Globus pallidus (tissue), 1 donor: ENCODE measurements at places on chromosomes 11 and 22.
A peak's percentile ranks its signal among the peaks of the same experiment; 100 is the strongest.

- DNase-seq: peak; percentile 41
Measured at GRCh38 chr11:12222055-12222792, 111.8 kb downstream of the MICAL2 start.

DNA sequence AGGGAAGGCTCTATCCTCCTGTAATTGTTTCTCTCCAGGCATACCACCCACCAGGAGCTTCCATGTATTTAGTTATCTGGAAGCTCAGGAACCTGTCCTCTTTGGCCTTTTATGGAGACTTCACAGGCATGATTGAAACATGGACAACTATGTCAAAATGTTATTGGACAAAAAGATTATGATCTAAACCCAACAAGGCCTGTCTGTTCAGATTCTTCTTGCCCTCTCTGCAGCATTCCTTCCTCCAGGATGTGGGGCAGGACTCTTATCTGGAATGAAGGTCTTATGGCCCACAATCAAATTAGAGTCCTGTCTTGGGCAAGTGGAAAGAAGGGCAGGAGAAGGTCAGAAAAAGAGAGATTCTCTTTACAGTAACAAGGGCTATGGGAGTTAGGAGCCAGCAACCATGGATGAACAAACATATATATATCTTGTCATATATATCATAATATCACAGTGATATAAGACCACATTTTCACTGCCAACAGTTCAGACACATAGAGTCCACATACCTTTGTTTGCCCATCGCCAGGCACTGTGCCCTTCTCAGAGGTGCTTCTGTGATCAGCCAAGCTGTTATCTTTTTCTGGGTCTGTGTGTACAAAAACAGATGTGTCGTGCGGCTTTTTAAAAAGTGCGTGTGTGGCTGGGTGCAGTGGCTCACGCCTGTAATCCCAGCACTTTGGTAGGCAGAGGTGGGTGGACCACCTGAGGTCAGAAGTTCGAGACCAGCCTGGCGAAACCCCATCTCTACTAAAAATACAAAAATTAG is 42.5 kb upstream of the SUSD2 start:
- no peak for DNase-seq

DNA sequence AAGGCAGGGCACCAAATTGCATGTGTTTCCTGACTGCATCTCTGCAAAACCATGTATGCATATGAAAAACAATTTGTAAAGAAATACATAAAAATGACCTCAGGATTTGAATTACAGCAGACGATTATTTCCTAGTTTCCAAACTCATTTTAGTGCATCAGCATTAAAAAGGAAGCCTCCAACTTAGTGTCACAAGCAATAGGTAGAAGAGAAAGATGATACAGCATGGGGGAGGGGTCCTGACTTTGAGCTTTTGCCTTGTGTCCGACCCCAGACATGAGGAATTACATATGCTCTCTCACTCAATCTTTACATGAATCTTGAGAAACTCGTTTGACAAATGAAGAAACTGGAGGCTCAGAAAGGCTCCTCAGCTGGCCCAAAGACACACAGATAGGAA is 294.6 kb upstream of the NARS2 start:
- DNase-seq: no peak

- no peak for DNase-seq
Measured at GRCh38 chr11:8721609-8722500, 39.3 kb downstream of the RPL27A start.

GRCh38 chr11:971092-971690 is 45.5 kb downstream of the AP2A2 start:
- no peak for DNase-seq
